ENCODE measurements at places on chromosomes 3 and 15.

- no peak for DNase-seq
Measured at GRCh38 chr3:39592311-39593050, 125.0 kb downstream of the MOBP start.

GRCh38 chr3:13045904-13046568 is 27.2 kb downstream of the IQSEC1 start:
- no peak for DNase-seq

DNA sequence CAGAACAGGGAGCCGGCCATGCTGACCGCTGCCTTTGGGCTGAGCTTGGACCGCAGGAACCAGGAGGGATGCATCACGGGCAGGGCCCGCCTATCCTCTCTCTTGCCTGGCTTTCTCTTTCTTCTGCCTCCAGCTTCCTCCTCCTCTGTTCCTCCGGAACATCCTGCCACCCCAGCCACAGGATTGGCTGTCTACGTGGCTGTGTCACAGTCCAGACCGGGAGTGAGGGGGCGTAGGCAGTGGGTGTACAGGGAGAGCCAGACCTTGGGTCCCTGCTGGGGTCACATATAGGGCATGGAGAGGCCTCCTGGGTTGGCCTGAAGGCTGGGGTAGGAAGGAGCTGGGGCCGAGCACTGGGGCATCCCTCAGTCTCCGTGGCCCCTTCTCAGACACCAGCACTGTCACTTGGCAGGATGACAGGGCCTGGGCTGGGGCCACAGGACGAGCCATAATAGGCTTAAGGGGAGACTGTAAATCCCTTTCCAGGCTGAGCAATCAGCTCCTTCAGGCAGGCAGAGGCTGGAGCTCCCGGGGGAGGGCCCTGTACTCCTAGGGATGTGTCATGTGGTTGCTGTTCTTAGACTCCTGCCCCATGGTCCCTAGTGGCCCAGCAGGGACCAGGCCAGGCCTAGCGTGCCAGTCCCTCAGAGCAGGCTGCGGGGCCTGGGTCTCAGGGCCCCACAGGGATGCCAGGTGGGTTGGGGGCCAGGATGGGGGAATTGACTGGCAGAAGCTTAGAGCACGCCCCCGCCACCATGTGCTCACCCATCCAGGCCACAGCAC is 25.4 kb downstream of the LINGO1 start:
- DNase-seq = no peak

DNA sequence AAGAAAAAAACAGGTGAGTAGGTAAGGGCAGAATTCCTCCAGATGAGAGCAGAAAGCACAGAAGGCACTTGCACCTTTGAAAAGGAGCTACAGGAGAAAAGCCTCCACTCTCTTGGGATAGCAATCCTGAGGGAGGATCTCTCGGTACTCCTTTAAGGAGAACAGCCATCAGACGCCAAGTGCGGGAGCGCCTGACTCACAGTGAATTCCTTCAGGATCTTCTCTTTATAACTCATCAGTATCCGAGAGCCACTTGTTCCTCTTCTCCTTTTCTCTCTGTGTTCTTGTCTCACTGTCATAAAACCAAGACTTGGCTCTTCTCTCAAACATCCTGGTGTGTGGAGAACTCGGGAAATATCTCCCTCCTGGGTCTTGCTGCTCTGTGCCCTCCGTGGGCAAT is 10.1 kb upstream of the GOLGA8J start:
- no peak for DNase-seq

DNA sequence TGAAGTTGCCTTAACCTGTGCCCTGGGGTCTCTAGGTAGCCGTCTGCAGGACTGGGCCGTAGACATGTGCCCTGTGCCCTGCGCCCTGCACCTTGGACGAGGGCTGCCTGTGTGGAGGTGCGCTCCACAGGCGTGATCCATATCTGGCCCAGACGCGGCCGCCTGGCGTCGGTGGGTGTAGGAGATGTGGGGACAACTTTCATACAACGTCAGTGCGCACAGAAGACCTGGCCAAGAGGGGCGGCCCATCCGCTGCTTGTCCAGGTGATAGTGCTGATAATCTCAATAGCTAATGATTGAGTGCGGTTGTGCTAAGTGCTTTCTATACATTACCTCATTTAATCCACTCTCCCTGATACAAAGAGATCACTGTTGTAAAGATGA is 665 bp upstream of the RASGRP1 start:
- DNase-seq = no peak

DNA sequence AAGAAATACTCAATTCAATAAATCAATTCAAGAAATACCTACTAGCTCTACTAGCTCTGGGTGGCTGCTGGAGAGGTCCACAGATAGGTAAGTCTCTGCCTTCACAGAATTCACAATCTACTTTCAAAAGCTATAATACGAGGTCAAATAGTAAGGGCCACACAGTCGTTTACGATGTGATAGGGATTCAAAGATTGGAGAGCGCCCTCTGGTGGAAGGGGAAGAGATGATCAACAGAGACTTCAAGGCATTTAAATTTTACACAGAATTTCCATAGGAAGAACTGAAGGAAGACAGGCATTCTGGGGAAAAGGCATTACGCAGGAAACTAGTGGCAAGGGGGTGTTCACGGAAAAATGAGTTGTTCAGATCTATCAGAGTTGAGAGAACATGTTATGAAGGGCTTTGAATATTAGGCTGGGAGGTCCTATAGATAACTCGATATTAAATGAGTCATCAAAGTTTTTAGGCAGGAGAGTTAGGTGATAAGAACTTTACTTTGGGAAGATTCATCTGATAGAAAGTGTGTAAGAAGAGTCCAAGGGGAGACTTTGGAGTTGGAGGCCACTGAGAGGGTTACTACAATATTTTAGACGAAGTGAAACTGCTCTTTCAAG is 128.8 kb downstream of the FRMD5 start:
- no peak for DNase-seq

Data from BJ (cell line).